ENCODE measurements at places on chromosomes 16 and 17.

DNA sequence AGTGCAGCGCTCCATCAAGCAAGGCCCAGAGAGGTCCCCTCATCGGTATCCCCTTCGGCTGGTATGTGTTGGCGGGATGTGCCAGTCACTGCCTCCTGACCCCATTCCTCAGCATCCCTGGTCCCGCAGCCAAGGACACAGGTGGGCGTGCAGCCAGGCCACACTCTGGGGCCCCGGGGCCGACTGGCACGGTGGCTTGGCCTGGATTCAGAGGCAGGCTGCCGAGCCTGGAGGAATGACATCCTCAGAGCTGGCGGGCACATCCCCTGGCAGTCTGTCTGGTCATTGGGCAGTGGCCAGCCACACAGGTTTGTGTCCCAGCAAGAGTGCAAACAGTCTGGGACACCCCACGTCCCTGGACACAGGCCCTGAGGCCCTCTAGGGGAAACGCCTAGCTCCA is 111.1 kb downstream of the SDK2 start:
- no peak for DNase-seq

DNA sequence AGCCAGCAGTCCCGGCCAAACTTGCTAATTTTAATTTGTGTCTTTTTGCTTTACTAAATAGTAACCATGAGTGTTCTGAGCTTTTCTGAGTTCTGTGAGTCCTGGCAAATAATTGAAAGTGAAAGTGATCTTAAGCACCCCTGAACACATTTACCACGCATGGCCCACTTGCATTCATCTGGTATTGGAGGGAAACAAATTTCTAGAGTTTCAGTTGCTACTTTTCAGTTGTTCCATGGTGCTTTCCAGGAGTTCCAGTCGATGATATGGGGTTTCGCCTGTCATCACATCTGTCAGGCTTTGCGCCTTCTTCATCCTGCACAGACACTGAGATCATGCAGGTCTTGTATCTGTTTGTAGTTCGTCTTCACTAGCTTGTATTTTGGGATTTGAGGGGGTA is 44.1 kb downstream of the CRLF3 start:
- no peak for DNase-seq

DNA sequence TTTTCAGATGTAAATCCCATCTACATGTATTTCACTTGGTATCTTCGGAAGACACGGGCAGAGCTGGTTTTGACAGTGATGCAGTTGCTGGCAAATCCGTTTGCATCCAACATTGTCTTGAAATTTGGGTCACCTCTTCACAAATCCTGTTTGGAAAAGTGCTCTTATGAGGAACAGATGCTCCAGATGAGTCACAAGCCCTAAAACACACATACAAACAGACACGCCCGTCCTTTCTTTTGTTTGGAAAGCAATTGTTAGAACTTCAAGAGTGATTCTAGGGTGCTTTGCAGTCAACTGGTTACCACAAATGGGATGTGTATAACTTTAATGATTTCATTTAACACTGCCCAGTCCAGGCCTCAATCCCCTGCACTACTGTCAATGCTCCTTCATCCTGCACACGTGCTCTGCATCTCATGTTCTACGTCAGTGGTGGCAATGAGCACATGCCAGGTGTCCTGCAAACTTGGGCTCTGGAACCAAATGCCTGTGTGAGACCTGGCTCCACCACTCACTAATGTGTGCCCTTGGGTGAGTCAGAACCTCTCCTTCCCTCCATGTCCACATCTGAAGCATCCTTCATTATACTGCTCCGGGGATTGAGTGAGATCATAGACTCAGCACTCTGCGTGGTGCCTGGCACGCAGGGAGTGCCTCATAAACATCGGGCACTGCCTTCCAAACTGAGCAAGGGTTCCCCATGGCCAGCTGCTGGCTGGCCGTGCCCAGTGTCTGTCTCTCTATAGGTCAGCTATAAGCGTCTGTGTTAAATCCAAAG is 19.3 kb upstream of the FOXF1 start:
- DNase-seq, result no peak

DNA sequence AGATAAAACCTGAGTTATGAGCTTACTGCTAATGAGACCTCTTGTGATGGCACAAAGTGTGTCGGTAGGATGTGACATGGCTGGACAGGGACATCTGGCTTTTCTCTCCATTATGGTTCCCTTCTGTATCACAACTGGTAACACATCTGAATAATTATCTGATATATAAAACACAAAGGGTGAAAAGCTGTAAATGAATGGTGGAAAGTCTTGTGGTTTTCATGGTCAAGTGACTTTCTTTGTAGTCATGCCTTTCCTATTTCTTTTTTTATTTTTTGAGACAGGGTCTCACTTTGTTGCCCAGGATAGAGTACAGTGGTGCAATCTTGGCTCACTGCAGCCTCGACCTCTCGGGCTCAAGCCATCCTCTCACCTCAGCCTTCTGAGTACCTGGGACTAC is 35.3 kb upstream of the ZFHX3 start:
- no peak for DNase-seq

DNA sequence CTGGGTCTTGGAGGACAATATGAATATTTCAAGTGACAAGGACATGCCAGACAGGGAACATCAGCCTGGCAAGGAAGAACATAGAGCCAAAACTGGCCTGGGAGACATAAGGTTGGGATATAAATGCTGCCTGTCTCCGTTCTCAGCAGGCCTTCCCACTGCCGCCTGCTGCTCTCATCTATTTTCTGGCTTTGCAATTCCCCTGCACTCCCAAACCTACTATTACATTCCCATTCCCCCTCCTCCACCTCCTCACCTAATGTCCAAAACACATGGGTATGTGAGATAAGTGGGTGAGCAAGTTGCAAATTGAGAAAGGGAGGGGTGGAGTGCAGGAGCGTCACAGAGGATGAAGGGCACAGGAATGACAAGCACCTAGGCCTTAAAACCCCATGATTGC is 244.3 kb upstream of the CDH8 start:
- no peak for DNase-seq

- no peak for DNase-seq
Measured at GRCh38 chr16:78706637-78707036, 607.2 kb downstream of the WWOX start.

DNA sequence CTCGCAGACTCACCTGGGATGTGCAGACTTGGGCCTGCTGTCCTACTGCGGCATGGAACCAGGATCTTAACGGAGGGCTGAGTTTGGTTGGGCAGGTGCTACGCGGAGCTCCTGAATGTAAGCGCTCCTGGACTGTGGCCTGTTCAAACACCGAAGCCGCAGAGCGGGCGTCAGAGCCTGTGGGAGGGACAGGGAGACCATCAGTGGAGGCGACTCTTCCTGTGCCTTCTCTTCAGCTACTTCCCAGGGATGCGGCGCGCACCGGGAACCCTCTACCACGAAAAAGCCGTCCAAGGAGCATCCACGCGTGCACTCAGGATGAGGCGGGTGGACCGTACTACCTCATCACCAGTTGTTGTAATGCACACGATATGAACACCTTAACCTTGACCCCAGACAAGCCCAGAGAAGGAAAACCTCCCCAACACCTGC is 2.0 kb downstream of the USP36 start:
- no peak for DNase-seq

DNA sequence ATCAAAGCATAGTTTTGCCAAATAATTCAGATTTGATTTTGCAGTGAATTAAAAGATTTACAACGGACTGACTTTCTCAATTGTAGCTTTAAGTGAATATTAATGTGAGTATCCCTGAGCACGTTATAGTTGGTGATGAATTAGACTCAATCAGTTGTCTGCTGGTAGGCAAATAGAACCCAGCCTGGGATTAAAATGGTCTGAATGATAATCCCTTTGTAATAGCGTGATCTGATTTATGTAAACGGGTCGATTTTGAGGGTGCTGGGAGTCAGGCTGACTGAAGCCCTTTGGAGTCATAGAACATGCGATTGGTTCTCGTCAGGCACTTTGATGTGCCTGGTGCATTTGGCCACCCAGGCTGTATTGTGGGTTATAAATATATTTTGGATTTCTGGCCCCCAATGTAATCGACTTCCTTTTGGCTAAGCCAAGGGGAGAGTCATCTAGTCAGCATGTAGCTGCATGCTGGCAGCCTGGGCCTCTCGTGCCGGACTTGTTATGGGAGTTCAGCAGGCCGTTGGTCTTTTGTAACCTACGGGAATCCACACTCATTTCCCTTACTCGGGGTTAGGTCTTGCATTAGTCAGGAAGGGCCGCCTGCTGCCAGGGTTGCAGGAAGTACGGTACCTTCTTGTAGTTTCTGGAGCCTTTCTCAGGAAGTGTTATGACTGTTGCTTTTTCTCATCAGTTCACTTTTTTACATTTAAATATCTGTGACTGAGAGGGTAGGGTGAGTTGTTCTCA is 5.4 kb downstream of the PGS1 start:
- no peak for DNase-seq

DNA sequence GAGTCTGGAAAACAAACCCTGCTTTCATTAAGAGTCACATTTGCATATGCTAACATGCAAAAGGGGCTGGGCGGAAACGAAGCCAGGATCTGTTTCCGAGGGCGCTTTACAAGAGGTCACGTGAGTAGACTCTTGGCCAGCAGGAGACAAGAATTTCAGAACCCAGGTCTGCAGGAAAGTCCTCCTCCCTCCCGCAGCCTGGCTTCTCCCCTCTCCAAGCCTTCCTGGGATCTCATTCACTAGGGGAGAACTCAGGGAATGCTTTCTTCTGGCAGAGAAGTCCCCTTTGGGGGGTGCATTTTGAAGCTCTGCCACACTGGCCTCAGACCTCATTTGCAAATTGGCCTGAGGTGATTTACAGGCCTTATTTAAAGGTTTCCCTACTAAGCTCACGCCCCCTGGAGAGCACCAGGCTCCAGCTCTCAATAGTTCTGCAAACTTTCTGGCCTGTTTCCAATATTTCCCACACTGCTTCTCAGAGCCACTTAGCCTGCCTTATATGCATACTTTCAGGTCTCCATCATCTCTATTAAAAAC is 57.2 kb upstream of the CACNG5 start:
- DNase-seq, result no peak

DNA sequence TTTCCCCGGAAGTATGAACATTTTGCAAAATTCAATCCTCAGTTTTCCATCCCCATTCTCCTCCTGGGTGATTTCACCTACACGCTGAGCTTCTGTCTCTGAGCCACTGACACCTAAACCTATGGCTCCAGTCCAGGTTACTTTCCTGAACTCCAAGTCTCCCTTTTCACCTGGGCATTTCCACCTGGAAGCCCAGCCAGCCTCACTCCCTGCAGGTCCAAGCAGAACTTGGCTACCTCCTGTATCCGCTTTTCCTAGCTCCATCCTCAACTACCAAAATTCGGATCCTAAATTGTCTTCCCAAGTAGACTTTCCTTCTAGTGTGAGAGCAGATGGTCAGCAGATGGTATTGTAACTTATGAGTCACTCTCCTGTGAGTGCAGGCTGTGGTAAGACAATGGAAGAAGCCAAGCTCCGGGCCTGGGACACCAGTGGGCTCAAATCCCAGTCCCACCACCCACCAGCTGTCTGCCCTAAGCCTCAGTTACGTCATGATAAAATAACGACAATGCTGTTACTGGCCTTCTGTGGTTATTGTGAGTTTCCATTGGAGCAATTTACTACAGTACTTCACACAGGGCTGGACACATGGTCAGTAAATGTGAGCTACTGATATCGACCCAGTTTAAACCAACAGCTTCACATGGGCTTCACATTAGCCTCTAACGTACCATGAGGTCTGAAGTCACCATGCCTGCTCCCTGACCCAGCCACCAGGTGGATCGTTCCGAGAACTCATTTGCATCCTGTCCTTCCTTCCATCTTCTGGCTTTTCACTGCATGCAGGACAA is 33.3 kb downstream of the PECAM1 start:
- DNase-seq, result no peak

DNA sequence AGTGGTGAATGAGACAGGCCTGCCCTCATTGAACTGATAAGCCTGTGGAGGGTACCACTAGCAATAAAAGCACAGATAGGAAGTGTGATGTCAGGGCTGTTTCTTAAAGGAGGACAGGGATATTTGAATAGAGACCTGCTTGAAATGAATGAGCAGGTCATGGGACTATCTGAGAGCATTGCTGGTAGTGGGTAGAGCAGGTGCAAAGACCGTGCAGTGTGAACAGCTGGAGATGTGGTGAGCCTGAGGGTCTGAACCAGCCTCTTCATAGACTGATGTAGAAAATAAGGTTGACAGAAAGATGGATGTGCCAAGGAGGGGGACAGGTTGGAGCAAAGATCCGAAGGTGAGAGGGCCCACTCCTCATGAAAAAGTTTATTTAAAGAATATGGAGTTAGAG is 2.4 kb downstream of the NUP93 start:
- no peak for DNase-seq

DNA sequence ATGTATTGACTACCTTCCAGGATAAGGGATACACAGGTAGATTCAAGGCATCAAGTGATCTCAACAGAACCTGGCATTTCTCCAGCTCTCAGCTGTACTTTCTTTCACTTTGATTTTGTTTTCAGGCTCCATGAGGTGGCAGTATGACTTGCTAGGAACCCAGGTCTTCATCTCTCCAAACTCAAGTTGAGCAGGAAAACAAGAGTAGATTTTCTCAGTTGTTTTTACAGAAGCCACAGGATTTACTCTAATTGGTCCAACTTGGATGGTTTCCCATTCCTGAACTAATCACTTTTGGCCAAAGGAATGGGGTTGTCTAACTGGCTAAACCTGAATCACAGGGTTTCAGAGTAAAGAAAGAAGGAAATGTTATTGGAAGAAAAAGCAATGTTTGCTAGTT is 146.6 kb downstream of the TRIM37 start:
- no peak for DNase-seq

DNA sequence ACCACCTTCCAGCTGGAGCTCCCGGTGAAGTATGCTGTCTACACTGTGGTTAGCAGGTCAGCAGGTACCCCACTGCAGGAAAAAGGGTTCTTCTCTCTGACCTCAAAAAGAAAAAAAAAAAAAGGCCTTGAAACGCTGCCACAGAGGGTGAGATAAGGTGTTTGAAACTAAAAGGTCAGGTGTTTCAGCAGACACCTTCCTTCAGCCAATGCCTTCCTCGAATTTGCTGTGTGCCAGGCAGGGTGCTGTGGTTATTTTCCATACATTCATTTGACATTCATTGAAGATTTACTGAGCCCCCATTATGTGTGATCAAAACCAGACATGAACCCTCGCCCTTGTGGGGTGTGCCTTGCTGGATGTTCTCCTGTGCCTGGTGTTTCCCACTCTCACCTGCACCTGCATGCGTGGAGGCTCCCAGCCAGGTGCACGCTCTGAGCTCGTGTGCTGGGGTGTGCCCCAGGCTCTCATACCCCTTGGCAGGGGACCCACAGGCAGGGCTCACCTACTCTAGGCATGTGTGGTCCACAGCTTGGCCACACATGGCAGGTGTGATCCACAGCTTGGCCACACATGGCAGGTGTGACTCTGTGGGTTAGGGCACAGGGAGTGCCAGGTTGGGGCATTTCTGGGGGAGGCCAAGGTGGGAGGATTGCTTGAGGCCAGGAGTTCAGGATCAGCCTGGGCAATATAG is 15.8 kb upstream of the ITGAD start:
- no peak for DNase-seq
